Hematopoietic multipotent progenitor cell treated with erythropoietin and hydrocortisone succinate and interleukin-3 and kit ligand, for 15 days (in vitro differentiated cells): ENCODE measurements at places on chromosomes 4 and X.

DNA sequence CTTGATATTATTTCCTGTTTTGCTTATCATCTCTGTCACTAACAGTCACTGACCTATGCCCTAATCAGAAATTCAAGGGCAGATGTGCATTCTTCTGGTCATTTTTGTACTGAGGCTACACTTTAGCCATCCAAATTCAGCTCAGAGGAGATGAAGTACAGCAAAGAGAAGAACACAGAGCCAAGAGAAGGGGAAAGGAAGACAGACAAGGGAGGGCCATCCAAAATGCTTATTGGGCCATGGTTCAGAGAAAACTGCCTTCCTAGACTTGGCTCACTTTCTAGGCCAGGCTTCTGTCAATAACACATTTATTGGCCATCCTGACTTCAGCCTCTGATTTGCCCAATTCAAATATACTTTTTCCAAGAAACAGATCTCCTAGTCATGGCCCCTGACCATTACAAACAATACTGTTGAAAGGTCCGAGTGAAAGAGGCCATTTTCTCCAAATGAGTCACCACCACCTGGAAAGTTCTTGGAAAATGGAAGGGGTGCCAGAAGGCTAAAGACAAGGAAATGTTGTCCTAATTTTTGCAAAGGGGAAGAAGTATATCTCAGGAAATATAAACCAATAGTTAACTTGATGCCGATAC, 56.4 kb downstream of the DCX start:
- DNase-seq, result no peak

GRCh38 chr4:182325397-182325796, 82.2 kb downstream of the TENM3 start:
- DNase-seq, result no peak

- no peak for DNase-seq
Observed at GRCh38 chrX:100647739-100648138, 3.7 kb downstream of the SRPX2 start.

DNA sequence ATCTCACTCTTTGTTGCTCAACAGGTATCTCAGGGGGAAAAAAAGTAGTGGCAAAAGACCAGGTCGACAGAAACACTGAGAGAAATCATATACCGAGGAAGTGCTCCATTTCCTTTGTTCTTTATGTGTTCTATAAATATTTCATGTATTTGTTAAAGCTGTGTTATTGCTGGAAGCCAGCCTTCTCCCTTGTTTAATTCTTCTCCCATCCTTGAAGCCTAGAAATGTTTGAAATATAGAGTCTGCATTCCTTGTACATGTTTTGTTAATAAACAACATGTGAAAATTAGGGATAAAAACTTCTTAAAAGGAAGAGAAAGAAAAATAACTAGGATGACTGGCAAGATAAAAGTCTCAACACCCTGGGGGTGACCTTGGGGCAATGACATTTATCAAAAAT, 186.2 kb downstream of the ANKRD50 start:
- DNase-seq, result no peak

- no peak for DNase-seq
Observed at GRCh38 chr4:82284475-82284857, 89.3 kb downstream of the HNRNPD start.

GRCh38 chrX:70133303-70134115, at the start of gene IGBP1:
IGBP1 (plus strand) TSS chrX:70133447; CDS start chrX:70133948, 501 bp downstream.
- DNase-seq, result peak; percentile 86

GRCh38 chr4:145216535-145216934, 36.1 kb upstream of the OTUD4 start:
- DNase-seq, result no peak

DNA sequence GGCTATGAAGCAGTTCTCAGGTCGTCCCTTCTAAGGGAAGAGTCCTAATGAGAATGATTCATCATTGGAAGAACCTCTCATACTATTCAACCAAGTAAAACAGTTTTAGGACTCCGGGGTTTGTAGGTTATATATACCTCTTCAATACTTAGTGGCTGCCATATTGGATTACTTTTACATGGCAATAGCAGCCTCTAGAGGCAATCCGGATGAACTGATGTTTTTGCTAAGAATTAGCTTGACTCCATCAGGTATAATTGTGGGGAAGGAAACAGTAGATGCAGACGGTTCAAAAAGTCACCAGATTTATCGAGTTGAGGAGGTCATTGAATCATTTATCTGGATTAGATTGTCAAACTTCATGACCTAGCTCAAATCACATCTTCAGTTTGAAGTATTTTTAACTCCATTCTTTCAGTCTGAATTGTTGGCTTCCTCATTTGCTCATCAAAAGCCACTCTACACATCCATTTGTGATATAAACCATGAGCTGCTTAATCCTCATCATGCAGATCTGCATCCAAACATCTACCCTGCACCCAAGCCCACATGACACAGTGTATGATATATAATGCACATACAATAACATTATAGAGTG, 28.4 kb downstream of the GUCY1B1 start:
- peak; percentile 6 for DNase-seq

DNA sequence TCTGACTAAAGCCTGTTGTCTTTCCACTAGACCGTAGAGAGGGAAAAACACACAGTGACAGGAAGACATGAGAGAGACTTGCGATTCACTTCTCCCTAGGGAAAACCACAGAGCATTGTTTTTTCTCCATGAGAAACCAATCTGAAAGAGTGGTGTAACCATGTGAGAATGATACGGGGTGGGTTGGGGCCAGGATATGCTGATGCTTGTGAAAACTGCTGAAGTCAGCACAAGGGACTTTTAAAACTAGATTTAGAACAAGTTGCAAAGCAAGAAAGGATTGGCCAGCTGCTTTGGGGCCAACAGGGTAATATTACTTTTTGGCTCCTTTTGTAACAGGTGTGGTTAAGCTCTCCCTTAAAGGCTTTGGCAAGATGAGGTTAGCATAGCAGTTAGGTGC, 66.1 kb downstream of the NHSL2 start:
- DNase-seq, result no peak

GRCh38 chrX:24145303-24146186, 4.0 kb upstream of the ZFX start:
- no peak for DNase-seq

GRCh38 chr4:5969777-5970176, 48.5 kb downstream of the C4orf50 start:
- no peak for DNase-seq

GRCh38 chr4:70640192-70640591, 11.6 kb downstream of the ENAM start:
- no peak for DNase-seq

- DNase-seq, result no peak
Observed at GRCh38 chr4:85496933-85497332, 22.0 kb downstream of the ARHGAP24 start.

GRCh38 chr4:54767376-54767775, 109.6 kb downstream of the KIT start:
- DNase-seq, result no peak

GRCh38 chr4:16136827-16137226, 53.0 kb upstream of the PROM1 start:
- DNase-seq, result no peak

- no peak for DNase-seq
Observed at GRCh38 chr4:159884989-159885388, 782.1 kb downstream of the RAPGEF2 start.

DNA sequence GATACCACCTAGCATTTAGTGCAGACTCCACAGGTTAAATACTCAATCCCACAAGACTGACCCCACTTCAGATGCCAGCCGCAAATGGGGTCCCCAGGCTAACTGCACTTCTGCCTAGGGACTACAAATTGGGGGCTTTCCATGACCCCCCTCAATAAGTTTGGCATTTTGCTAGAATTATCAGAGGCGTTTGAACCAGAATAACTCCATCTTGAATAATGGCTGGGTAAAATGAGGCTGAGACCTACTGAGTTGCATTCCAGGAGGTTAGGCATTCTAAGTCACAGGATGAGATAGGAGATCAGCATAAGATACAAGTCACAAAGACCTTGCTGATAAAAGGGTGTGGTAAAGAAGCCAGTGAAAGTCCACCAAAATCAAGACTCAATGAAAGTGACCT, 15.1 kb downstream of the RELL1 start:
- DNase-seq, result no peak

DNA sequence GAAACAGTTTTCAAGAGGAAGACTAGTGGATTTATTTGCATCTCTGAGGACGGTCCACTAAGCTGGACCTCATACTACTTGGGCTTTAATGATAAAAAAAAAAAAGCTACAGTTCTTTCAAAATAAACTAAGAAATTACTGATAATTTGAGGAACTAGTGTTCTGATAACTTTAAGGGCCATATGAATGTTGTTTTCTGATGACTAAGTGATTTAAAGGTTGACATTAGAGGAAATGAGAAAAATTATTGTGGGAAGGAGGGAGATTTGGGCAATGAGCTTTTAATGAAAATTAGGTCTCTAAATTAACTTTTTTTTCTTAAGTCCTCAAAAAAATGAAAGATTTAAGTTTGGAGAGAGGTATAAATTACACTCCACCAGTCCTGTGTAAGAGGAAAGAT, 60.8 kb upstream of the IL2 start:
- no peak for DNase-seq

- no peak for DNase-seq
Observed at GRCh38 chr4:151808120-151808529, 47.3 kb upstream of the GATB start.

DNA sequence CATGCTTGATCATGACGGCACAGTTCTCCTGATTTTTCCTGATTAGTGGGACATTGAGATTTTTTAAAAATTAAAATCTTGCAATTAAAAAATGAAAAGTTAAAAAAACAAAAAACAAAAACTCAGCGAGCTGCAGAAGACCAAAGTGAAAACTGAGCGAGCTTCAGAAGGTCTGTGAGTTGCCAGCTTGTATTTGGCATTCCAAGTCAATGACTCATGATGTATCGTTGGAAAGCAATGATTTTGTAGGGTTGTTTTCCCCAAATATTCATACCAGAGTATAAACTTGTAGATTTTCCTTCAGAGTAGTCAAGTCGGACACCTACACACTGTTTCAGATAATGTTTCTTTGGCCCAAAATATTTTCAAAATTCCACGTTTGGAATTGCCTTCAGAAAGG, 76.9 kb downstream of the LRRC66 start:
- no peak for DNase-seq

GRCh38 chr4:184479516-184479950, 5.2 kb upstream of the IRF2 start:
- DNase-seq, result no peak

GRCh38 chrX:100643956-100644860, at the start of gene SRPX2:
SRPX2 (plus strand) TSS chrX:100644199; CDS start chrX:100646323, 2,124 bp downstream.
- DNase-seq, result no peak

- no peak for DNase-seq
Observed at GRCh38 chr4:112523008-112523721, 7.2 kb upstream of the NEUROG2 start.
